Anterior cingulate cortex (tissue), 58 donors: ENCODE measurements at places on chromosomes 3 and 15.

GRCh38 chr3:9497821-9498565 is 55.6 kb downstream of the LHFPL4 start:
- no peak for DNase-seq

- DNase-seq: no peak
Measured at GRCh38 chr15:89770041-89770440, 6.1 kb upstream of the MESP2 start.

DNA sequence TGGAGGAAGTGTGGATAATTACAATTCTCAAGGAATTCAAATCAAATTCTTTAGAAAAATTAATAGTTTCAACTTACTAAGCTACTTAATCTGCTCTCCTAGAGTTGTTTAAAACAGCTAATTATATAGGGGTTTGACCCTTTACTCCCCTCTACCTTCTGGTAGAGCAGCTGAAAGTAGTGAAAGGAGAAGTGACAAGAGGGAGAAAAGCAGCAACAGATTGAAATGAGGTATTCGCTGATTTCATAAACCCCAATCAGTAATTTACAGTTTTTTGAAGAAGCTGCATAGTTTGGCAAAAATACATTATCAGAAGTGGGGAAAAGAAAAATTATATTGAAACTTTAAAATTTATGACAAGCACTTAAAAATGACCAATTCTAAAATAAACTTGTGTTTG is 52.8 kb downstream of the ZMAT3 start:
- no peak for DNase-seq

DNA sequence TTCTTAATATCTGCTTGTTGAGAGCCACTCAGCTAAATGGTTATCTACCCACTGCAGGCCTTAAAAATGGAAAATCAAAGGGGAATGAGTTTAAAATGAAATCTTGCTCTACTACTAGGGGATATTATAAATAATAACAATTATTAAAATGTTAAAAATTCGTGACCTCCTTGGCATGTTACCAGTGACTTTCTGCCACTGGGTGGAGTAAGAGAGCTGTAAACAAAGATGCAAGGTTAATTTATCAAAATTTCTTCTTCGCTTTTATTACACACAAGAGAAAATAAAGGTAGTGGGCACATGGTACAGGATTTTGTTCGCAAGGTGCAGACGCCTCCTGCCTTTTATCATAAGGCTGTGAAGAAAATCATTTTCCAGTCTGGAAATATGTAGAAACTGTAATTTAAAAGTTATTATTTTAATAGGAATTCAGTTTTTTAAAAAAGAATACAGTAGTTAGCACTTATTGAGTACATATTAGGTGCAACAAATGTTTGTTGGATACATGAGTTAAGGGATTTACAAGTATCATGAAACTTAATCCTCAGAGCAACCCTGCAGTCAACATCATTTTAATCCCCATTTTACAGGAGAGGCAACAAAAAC is 272.6 kb downstream of the SUCLG2 start:
- DNase-seq: no peak

- peak; percentile 4 for DNase-seq
Measured at GRCh38 chr3:69500604-69501003, 114.7 kb upstream of the FRMD4B start.

GRCh38 chr15:89132611-89133507 is 44.6 kb downstream of the ABHD2 start:
- no peak for DNase-seq
